ENCODE measurements at places on chromosomes 16 and 17.

- DNase-seq, result no peak
Measured at GRCh38 chr17:8420041-8420934, 15.4 kb upstream of the NDEL1 start.

GRCh38 chr17:52157603-52158449 lies 688 bp downstream of the CA10 start:
- no peak for DNase-seq

- no peak for DNase-seq
Measured at GRCh38 chr16:21088646-21089538, 61.8 kb downstream of the DNAH3 start.

DNA sequence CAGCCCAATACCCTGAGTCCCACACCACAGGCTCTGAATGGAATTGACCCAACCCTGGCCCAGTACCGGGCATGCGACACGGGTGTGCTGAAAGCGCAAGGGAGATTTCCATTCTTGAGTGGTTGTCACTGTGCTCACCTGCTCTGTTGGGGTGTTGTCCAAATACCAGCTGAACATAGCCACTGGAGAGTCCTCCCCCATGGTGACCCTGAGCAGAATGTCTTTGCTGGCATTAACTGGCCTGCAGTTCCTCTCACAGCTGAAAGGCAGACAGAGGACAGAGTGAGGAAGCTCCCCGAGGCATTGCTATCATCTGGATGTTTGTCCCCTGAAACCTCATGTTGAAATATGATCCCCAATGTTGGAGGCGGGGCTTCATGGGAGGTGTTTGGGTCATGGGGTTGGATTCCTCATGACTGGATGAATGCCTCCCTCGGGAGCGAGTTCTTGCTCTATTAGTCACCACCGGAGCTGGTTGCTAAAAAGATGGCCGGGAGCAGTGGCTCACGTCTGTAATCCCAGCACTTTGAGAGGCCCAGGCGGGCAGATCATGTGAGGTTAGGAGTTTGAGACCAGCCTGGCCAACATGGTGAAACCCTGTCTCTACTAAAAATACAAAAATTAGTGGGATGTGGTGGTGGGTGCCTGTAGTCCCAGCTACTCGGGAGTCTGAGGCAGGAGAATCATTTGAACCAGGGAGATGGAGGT lies 57.3 kb upstream of the BCO1 start:
- DNase-seq, result peak; percentile 92

DNA sequence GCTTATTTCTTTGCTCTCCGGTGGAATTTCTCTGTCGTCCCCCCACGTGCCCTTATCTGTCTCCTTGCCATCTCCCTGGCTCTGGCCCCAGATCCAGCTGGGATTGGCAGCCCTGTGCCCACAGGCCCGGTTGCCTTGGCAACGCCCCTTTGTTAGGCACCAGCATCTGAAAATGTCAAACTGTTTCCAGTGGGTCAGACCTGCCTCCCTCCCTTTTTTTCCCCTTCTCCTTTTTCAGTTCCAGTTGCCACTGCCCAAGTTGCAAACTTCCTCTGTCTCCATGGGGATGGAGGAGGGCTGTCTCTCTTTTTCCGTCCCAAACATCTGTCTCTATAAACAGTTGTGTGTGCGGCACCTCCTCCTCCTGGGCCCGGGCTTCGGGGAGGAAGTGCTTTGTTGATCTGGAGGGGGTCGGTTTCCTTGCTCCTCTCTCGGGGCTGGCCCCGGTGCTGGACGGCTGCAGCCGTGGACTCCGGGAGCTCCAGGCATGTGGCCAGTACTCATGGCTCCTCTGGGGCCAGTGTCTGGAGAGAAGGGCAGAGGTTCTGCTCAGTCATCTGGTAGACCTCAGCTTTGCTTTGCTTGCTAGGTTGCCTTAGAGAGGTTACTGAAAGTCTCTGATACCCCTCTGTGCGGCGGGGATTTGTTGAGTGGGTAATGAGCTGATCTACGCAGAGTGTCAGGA lies 35.3 kb downstream of the SOCS3 start:
- DNase-seq, result no peak
